ENCODE measurements at places on chromosomes 12 and 14.

DNA sequence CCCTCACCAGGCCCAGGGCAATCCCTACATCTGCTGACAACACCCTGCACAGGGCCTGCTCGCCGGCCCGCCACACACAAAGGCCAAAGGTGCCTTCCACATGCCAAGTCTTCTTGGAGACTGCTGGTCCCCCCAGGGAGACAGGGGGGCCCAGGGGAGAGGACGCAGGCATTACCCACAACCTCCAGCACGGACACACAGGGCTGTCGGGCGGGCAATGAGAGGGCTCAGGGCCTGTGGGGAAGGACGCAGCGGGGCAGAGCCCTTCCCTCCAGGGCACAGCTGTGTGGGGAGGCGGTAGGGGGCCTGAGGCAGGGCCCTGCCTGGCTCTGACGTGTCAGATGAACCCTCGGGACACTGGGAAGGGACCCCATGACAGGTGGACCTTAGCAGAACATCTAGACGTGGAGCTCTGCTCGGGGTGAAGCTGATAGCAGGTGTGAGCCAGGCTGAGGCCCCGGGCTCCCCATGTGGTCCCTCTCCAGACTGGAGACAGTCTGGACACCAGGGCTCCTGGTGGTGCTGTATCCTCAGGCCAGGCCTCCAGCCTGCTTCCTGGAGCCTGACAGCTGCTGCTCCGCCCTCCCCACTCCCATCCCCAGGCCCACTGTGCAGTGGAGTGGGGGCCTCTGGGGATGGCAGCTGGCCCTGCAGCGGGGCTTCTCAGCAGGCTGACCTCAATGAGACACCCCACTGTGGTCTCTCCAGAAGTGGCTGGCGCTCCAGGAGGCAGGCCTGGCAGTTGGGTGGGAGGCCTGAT, 31.6 kb upstream of the NUDT14 start:
- no peak for DNase-seq

- DNase-seq = no peak
Observed at GRCh38 chr14:76710056-76711010, 50.9 kb upstream of the VASH1 start.

DNA sequence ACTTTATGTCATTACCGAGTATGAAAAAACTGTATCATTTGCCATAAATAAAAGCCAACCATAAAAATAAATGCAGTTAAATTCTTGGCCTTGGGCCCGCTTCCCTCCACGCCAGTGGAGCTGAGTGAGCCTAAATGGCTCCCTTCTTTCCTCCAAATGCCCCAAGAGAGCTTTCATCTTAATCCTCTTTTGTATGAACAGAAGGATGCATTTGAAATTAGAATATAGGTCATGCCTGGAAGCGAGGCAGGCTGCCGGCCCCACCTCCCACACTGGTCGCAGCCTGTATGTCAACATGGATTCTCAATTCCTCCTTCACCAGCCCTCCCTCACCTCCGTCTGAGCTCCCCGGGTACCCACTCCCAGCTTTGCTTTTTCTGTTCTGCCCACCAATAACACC, 245.7 kb downstream of the SLC15A4 start:
- no peak for DNase-seq

DNA sequence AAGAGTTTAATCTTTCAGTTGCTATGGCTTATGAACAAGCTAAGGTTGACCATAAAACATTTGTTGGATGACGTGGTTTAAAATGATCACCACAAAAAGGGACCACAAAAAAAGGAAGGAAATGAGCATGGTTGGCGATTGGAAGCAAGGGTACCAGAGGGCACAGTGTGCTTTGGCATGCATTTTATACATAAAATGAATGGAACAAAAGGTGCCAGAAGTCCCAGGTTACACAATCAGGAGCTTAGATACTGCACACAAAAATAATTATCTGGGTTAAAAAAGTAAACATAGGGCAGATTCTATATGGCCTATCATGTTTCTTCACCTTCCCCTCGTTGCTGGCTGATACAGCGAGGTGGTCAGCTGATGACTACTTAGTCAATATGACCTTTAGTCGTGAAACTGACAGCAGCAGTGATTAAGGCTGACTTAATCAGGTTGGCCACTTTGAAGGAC, 50.7 kb downstream of the ZC3H14 start:
- DNase-seq = no peak

DNA sequence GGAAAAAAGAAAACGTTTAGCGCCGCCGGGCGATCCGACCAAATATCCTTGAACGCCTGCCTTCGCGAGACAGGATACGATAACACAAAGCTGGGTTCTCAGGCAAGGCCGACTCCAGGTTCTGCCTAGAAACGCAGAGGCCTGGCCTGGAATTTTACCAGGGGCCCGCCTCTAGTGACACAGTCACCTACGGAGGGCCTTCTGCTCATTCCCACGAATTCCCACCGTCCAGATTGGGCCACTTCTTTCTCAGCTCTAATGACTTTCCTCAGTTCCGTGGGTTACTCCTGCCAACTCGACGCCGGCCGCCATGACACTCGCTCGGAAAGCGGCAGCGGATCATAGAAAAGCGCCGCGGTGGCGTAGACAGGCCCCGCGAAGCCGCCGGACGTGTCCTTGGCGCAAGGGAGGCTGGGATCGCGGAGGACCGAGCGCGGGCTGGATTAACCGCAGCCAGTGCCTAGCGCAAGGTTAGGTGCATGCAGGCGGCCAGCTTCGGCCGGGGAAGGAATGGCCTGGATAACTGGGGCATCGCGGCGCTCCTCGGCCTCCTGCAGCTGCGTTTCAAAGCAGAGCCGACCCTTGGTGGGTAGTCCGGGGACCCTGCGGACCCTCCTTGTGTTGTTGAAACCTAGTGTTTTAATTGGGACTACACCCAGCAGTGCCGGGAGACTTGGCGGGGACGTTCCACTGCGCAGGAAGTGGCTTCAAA, at the start of gene TRIP11:
TRIP11 (minus strand) TSS at position 341 of the 712 bp plus-strand sequence. CDS start 374 bp downstream, outside the sequence.
- DNase-seq = peak; percentile 88

GRCh38 chr12:120643574-120643973, 3.1 kb downstream of the CABP1 start:
- DNase-seq = no peak

DNA sequence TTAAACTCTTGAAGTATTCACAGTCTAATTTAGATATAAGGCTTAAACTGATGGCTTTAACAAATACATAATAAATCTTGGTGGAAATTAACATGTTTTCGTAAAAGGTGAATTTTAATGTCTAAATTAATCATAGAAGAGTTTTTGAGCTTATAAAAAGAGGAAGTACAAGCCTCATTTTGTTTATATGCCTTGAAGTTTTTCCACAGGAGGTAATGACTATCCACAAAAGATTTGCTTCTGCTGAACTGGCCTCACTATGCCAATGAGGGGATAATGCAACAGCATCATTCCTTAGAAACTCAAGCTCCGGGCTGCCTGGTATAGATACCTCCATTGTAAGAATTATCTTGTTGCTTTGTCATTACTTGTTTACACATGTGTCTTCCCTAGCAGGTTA, 175.6 kb downstream of the DUSP6 start:
- no peak for DNase-seq

DNA sequence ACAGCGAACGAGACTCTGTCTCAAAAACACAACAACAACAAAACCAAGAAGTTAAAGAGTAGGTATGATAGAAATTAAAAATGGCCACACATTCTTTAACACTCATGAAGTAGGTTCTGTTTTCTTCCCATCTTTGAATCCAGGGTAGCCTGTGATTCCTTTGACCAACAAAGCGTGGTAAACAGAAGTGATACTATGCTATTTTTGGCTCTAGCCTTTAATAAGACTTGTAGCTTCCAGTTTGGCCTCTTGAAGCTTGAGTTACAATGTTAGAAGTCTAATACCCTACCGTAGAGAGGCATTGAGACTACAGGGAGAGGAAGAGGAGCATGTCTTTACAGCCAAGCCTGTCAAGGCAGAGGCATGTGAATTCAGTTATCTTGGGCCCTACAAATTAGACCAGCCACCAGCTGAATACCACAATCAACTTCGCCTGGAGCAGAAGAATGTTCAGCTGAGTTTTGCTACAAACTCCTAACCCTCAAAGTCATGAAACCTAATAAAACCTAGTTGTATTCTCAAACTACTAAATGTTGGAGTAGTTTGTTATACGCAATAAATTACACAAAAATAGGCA, 4.9 kb upstream of the NEMF start:
- no peak for DNase-seq

GRCh38 chr12:121278169-121279070, 18.1 kb downstream of the CAMKK2 start:
- no peak for DNase-seq

- no peak for DNase-seq
Observed at GRCh38 chr12:88624911-88625310, 44.6 kb upstream of the KITLG start.

DNA sequence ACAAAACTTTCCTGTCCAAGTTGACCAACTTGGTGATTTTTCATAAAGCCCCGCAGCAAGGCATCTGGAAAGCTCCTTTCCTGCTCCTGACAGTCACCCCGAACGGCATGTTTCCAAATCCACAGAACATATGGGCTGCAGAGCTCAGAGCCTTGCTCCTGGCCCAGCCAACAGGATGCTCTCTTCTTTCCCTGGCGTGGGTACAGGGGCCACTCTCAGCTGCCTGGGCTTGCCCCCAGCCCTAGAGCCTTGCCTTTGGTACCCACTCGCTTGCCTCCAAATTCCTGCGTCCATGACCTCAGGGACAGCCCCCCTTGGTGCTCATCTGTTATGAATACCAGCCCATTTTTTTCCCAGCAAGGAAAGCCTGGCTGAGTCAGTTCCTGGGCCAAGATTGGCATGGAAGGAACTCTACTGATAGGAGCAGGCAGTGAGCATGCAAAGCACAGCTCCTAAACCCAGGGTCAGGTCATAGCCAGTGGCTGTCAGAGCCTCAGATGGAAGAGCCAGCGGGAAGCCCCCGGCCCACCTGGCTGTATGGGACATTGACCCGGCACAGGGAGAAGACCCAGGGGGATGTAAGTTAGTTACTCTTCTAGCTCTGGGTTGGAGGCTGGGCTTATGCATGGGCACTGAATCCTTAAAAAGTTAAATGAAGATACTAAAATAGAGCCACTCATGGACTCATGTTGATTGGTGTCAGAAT, 105.3 kb upstream of the RTL1 start:
- no peak for DNase-seq

DNA sequence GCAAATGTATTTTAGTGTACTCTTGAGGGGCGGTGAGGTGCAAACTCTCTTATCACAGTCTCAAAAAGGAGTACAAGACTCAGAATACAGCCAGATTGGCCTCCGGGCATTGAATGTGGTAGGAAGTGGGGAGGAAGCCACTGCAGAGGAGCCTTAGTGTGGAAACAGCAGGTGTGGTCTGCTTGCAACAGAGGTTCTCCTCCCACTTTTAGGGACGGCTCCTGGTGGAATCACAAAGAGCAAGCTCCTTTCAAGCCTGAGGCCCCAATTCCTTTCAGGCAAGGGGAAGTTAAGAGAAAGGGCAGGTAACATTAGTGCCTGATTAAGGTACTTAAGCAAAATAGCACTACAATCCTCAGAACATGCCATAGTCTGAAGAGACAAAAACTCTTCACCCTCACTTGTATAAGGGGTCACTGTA, 23.7 kb upstream of the SLC2A3 start:
- DNase-seq = no peak

GRCh38 chr12:71440345-71440762, 756 bp downstream of the LGR5 start:
- DNase-seq = no peak

DNA sequence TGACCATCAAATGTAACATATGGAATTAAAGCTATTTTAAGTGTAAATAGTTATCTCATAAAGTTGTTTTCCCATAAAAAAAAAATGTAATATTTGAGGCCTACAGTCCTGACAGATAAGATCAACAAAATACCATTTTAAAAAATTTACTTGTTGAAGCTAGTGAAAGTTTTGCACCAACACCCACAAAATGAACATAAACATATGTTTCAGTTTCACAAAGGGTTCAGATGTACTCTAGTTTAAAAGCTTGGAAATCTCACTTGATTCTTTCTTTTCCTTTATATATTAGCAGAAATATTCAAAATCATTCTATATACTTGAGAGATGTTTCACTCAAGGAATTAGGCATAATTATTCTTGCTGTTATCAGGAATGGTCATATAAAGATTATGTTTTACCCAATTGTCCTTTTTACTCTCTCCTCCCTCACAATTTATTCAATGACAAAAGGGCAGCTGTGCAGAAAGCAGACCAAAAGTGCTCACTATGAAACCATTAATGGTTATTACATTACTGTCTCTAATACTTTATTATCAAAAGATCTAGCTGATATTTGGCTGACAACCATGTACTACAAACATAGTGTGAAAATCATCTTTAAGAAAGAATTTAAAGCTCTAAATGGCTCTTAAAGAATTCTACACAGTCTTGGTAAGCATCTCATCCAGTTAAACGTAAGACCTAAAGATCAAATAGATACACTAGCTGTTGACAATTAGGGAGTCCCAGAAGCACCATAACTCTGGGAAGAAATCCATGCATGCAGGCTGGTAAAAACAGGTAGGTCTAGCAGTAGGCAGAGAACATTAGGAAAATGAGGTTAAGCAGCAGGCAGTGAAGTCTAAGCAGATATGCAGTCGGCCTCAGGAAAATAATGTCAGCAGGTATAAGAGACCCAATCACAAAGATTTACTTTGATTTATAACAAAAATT, 28.8 kb downstream of the KIF21A start:
- DNase-seq = no peak

DNA sequence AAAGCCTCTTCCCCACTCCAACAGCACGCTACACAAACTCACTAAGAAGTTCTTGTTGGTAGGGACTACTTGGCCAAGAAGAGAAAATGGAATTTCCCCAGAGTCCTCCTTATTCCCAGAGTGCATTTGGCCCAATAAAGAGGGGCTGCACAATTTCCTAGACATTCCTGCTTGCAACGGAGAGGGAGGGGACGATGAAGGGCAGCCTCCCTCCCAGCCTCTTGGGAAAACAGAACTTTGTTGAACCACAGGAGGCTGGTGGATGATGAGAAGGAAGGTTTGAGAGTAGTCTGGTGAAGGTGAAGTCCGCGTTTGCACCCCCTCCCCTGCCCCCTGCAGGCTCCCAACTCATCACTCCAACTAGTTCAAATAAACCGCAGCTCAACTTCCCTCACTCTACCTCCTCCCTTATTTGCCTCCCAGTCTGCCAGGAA, 19.1 kb upstream of the TBX3 start:
- no peak for DNase-seq

GRCh38 chr12:101064721-101065120, 145.3 kb downstream of the SLC5A8 start:
- DNase-seq = no peak

DNA sequence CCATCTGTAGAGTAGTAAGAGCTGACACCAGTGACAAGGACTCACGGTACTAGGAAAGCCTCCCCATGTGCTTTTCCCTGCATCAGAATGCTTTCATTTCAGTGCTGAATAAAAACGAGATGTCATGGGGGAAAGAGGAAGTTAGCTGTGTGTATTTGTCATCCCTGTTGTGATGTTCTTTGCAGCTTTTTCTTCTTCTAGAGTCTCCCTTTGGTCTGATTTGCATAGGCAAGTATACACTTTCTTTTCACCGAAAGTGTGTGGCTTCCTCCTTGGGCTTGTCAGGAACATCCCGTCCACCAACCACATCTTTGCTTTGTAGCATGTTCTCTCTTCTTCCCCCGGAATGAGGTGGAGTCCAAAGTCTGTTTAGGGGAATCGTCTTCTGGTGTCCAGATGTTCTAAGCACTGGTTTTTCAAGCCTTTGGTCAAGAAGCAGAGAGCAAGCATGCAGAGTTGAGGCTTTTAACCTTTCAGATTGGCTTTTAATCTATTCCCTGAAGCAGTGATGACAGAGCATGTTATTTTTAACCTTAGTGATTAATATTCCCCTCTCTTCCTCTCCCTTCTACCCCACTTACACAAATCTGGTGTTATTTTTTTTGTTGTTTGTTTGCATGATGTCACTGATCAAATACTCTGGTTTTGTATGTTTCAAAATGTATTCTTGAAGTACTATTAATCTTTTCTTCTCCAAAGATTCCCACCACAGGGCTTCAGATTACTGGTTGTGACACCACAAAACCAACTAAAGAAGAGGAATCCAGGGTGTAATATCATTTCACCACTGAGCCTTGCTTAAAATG, 163.4 kb downstream of the SAMD4A start:
- DNase-seq = no peak
